ENCODE measurements at places on chromosomes 12 and 14.

DNA sequence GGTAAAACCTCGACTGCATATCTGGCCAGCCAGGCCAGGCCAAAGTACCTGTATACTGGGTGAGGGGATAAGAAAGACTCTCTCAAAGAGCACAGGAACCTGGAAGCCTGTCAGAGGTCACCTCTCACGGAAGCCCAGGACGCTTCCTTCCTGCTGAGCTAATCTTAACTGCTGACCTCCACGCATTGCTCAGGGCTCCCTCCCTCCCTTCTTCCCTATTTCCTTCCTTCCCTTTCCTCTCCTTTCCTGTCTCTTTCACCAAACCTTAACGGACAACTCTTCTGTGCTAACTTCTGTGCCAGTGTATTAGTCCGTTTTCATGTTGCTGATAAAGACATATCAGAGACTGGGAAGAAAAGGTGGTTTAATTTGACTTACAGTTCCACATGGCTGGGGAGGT, 14.8 kb upstream of the RNASE10 start:
- DNase-seq = no peak

DNA sequence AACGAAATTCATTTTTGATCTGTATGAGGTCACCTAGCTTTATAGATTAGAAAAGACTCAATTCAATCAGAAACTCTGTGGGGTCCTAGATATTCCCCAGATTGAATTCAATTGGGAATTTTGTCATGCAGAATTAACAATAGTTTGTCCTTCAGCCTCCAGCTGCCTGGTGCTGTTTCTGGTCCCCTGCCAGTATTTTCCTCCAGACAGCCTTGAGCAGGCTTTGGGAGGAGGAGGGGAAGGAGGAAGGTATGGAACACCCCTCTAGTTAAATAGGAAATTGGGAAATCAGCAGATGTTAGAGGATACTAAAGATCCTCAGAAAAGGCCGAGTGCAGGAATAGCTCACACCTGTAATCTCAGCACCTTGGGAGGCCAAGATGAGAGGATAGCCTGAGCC, 10.6 kb downstream of the GRIP1 start:
- DNase-seq = no peak

- DNase-seq = no peak
Observed at GRCh38 chr12:19998961-19999804, 369.2 kb upstream of the PDE3A start.

- DNase-seq = no peak
Observed at GRCh38 chr12:94623161-94623920, 27.0 kb downstream of the TMCC3 start.

GRCh38 chr14:89409961-89410360, 7.1 kb downstream of the FOXN3 start:
- DNase-seq = no peak

DNA sequence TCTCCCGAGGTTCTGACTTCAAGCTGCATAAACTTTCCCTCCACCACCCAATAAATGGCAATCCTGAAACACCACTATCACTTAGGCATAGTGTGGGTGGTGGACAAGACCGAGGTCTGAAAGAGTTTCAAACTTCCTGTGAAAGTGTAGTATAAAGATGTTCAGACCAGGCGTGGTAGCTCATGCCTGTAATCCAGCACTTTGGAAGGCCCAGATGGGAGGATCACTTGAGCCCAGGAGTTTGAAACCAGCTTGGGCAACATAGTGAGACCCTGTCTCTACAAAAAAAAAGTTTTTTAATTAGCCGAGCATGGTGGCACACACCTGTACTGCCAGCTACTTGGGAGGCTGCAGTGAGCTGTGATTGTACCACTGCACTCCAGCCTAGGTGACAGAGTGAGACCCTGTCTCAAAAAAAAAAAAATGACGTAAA, 61.9 kb downstream of the CCDC92 start:
- no peak for DNase-seq

- DNase-seq = no peak
Observed at GRCh38 chr12:32926963-32927362, 30.4 kb upstream of the PKP2 start.

- DNase-seq = no peak
Observed at GRCh38 chr12:30746190-30746589, 8.6 kb downstream of the CAPRIN2 start.

DNA sequence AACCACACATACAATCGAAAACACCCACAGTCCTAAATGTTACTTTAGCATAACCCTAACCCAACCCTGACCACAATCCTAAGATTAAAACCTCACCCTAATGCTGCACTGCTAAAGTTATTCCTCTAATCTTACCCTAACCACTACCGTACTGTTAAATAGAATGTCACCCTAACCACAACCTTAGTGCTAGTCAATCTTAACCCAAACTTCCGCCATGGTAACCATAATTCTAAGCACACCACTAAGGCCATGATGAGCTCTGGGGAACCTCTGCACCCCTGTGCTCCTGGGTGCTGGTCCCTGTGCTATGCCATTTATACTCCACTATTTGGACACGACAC, 38.0 kb downstream of the LTBP2 start:
- no peak for DNase-seq

DNA sequence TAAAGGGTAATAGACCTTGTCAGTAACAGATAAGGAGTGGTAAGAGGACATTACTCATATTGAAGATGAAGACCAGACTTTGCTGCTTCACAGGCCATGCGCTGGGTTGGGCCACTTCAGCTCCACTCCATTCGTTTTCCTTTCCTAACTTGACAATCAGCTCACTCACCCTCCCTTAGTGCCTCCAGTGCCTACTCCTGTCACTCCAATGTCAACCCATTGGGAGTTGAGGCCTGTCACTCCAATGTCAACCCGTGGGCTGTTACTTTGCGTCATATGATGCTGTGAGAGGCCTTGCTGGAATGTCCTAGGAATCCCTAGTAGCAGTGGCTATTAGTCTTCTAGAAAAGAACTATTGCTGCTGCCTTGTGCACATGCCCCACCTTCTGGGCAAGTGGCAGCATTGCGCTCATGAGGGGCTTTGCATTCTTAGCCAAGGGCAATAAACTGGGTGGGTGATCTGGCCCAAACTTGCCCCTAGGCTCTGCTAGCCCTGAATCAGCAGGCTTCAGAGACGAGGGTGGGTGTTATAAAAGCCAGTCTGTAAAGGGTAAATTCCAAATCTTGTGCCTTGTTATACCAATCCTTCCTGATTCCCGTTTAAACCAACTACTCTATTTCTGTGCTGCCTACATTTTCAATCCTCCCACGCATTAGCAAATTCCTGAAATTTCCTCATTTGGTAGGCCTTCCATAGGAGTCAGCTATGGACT, 36.1 kb downstream of the BAZ2A start:
- peak; percentile 13 for DNase-seq

DNA sequence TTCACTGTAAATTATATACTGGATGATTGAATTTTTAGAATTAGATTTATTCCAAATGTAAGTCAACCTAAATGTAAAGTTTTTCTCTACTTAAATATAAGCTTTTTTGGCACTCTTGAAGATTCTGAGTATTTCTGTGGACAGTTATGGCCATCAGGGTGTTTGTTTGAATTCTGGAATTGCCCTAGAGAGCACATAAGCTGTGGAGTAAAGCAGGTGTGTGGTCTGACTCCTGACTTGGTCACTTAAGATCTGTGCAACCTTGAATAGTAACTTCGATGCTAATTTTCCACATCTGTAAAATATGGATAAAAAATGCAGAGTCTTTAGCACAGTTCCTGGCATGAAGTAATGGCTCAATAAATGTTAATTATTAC, 64.4 kb downstream of the FUT8 start:
- DNase-seq = no peak

GRCh38 chr12:42365486-42365885, 39.5 kb downstream of the PPHLN1 start:
- no peak for DNase-seq

- DNase-seq = no peak
Observed at GRCh38 chr12:6360080-6360571, 15.2 kb downstream of the SCNN1A start.

DNA sequence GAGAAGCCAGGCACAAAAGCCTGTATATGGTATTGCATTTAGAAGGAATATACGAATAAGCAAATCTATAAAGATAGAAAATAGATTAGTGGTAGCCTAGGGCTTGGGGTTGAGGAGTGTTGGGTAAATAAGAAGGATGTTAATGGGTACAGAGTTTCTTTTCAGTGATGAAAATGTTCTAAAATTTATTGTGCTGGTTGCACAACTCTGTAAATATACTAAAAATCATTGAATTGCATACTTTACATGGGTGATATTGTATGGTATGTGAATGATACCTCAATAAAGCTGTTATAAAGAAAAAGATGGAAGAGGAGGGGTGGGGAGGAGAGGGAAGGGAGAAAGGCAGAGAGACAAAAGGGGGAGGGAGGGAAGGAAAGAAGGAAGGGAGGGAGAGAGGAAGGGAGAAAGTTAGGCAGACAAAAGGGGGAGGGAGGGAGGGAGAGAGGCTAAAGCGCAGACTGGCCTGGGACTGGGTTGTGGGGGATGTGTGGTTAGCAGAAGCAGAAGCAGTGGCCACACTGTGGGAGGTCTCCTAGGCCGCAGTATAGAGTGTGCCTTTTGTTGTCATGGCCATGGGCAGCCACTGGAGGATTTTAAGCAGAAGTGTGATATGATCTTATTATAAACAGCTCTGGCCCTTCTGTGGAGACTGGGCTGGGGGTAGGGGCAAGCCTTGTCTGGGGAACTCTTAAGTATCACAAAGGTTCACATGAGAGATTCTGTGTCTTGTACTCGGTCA, 73.6 kb upstream of the ELK3 start:
- DNase-seq = no peak

GRCh38 chr14:90336985-90337384, 5.2 kb upstream of the NRDE2 start:
- DNase-seq = no peak

GRCh38 chr12:19248929-19249602, 119.5 kb downstream of the PLEKHA5 start:
- DNase-seq = no peak

GRCh38 chr12:14664434-14665023, 31.9 kb downstream of the GUCY2C start:
- peak; percentile 69 for DNase-seq

DNA sequence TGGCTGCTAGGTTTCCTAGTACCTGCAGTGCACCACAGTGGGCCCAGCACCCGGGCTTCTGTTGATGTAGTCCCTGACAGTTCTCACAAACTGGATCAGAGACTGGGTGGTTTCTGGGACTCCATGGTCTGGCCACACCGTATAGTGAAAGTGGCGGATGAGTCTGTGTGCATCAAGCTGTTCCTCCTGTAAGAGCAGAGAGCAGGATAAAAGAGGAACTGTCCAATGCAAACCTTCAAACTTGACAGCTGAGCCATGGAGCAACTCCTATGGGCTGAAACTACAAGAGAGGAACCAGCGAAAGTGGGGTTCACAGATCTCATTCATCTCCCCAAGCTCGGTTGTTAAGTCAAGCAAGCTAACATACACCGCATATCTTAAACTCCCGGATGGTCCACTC, 102.8 kb downstream of the PTPRB start:
- no peak for DNase-seq

GRCh38 chr12:105428793-105429395, 98.4 kb downstream of the C12orf75 start:
- no peak for DNase-seq

DNA sequence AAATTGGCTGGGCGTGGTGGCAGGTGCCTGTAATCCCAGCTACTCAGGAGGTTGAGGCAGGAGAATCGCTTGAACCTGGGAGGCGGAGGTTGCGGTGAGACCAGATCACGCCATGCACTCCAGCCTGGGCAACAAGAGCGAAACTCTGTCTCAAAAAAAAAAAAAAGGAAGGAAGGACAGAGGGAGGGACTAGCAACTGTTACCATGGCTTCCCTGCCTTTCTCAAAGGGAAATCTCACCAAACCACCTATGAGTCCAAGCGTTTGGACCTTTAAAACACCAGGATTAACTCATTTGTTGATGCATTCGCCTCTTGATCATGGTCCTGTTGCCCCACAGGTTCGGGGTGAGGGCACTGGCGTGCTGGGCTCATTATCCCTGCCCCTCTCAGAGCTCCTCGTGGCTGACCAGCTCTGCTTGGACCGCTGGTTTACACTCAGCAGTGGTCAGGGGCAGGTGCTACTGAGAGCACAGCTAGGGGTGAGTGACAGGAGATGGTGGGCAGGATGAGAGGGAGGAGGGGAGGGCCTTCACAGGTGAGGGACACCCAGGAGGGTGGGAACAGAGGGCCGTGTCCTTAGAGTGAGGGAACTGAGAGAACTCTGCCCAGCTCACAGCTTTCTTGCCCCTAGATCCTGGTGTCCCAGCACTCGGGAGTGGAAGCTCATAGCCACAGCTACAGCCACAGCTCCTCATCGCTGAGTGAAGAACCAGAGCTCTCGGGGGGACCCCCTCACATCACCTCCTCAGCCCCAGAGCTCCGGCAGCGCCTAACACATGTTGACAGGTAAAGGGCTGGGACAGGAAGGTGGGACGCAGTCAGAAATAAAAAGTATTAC, 10.2 kb upstream of the MYL6B start:
- no peak for DNase-seq

GRCh38 chr14:36879558-36879957, 217.9 kb downstream of the PAX9 start:
- DNase-seq = no peak

DNA sequence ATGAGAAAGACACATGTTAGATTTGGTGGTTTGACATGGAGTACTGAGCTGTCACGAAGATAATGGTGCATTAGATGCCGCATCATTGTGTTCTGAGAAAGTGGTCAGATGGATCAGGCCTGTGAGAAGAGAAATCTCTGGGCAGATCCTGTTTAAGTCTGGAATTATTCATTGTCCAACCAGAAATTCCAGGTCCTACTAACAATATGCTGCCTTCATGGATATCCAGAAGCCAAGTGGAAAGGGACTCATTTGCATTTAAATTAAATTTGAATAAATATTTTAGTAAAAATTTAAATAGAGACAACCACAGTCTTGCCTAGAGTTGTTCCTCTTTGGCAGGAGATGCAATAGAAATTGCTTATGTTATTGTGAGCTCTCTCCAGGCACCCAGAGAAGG, 330.5 kb upstream of the TMEM132C start:
- DNase-seq = peak; percentile 67

DNA sequence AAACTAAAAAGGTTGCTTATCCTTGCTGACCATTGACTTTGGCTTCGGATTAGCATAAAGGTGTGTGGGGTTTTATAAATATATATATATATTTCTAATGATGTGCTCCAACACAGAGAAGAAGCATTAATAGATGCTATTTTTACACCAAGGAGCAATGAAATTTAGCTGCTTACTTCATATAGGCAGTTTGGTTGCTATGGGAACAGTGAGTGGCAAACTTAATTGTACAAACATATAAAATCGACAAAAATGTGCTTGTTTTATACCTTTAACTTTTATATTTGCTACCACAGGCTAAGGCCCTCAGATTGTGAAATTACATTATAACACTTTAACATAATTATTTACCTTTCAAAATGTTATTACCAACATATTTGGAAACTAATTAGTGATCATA, 303.4 kb downstream of the SEC23A start:
- DNase-seq = no peak

DNA sequence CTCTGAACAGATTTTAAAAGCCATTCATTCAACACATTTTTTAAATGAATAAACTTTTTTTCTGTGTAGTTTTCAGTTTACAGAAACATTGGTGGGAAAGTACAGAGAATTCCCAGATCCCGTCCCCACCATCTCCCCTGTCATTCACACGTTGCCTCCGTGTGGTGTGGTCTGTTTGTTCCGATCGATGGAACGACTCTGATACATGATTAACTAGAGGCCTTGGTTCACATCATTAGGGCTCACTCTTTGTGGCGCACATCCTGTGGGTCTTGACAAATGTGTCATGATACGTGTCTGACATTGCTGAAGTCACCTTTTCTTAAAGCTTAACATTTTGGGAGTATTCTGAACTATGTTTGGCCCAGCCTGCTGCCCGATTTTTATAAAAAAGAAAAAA, 18.5 kb downstream of the MEG3 start:
- no peak for DNase-seq

Data from NCI-H526 (cell line).